ENCODE measurements at places on chromosomes 1 and 21.

DNA sequence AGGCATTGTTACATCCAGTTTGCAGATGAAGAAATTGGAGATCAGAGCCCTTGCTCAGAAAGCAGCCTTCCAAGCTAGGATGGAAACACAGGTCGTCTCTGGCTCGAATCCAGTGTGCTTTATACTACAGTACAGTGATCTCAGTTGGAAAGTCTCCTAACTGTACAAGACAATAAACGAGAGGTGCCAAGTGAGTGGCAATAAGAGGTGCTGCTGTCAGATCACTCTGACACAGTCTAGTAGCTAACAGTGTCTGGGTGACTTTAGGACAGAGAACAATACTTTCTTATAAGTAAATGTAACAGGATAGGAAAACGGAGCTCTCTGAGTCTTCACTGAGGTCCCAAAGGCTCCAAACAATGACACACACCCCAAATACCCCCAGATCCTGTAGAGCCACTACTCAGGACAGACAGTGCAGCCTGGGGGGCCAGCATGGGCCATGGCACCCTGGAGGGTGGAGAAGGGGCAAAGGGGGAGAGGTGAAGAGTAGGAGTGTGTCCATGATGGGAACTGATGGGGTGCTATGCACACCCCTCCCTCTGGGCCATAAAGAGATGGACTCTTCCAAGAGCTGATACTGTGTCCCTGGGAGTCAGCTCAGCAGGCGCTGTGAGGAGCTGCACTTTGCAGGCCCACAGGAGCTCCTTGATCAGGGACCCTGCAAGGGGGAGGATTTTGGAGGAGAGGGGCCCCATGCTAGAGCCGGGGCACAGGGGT lies 3.3 kb downstream of the SH3BGR start:
- no peak for DNase-seq

DNA sequence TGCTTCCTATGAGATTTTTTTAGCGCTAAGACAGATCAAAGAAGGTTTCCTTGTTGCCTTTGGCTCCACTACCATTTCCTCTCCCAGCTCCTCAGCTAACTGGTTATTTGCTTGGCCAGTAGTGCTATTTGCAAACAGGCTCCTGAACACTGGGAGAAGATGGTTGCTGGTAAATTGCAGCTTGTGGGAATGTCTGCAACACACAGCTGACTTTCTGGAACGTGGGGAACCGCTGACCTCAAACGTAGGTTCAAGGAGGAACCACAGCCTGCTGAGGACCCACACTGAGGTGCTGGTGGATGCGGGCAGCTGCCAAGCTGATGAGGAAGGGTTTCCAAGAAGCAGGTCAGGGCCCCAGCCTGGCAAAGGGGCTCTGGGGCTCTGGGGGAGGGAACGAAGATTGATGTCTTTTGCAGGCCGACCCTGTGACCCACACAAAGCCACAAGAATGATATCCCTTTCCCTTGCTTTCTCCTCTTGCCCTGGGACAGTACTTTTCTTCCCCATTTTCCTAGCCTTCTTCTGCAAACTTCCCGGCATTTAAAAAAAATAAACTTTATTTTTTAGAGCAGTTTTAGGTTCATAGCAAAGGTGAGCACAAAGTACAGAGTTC lies 24.8 kb downstream of the GNG4 start:
- no peak for DNase-seq

DNA sequence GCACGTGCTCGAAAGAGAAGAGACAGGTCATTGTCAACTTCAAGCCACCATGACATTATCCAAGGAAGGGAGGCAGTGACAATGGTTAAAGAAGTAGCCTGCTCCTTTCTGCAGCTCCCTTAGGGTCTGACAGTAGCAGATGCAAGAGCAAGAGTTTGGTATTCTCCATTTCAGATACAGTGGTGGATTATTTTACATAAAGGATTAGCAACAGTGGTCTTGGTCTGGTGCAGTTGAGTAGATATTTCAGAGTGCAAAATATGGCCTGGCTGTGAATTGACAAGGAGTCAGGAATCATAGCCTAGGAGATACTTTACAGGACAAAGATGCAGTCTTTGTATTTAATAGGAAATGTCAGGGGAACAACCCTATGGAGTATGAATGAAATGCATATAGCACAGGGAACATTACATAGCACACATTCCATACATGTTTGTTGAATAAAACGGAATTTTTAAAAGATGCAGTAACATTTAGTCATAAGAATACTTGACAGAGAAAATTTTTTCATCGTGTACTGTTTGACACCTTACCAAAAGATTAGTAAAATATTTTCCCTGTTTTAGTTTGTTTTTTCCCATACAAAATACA lies 41.8 kb downstream of the CHRM3 start:
- no peak for DNase-seq

GRCh38 chr1:150018165-150018564 lies 7.6 kb upstream of the OTUD7B start:
- DNase-seq: no peak

DNA sequence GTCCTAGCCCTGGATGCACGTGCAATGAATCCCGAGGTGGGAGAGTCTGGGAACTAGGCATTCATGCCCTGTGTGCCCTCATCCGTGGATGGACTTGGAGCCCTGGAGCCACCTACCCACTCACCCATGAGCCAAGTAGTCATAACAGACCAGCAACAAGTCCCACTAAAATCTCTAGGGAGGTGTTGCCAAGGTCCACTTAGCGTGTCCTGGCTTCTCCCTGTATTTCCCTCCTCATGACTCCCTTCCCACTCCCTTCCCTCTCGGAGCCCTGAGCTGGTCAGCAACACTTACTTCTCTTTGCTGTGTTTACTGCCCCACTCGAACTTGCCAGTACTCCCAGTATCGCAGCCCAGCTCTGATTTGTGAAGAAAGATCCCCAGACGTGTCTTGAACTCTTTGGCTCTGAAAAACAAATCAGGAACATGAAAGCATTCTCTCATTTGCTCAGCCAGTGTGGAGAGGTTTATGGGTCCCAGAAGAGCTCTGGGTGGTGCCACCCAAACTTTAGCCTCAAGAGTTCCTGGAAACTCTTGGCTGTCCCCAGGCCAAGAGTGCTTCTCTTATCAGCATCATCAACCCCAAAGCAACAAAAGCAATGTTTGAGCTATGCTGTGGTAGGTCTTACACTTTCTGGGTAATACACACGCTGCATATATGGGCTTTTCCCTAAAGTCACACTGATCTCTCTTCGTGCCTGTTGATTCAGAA lies 1.1 kb downstream of the RGS16 start:
- peak; percentile 49 for DNase-seq
